Activated CD4-positive, alpha-beta T cell treated with anti-CD3 and anti-CD28 coated beads for 4 hours (primary cell): ENCODE measurements at places on chromosomes 5 and 9.

DNA sequence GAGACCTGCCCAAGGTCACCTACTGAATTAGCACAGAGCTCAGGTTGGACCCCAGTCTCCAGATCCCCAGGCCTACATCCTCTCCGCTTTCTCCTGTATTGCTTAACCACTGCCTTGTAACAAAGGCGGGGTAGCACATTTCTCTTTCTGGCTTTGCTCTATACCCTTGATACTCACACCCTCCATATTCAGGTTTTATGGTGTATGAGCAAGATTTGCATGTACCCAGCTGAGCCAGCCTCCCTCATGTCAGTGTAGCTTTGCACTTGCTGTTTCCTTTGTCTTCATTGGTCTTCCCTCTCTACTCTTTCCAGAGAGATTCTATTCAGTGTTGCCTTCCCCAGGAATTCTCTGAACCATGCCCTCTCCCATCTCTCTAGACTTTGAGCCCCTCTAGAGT lies 19.6 kb upstream of the ZCCHC7 start:
- no peak for DNase-seq

DNA sequence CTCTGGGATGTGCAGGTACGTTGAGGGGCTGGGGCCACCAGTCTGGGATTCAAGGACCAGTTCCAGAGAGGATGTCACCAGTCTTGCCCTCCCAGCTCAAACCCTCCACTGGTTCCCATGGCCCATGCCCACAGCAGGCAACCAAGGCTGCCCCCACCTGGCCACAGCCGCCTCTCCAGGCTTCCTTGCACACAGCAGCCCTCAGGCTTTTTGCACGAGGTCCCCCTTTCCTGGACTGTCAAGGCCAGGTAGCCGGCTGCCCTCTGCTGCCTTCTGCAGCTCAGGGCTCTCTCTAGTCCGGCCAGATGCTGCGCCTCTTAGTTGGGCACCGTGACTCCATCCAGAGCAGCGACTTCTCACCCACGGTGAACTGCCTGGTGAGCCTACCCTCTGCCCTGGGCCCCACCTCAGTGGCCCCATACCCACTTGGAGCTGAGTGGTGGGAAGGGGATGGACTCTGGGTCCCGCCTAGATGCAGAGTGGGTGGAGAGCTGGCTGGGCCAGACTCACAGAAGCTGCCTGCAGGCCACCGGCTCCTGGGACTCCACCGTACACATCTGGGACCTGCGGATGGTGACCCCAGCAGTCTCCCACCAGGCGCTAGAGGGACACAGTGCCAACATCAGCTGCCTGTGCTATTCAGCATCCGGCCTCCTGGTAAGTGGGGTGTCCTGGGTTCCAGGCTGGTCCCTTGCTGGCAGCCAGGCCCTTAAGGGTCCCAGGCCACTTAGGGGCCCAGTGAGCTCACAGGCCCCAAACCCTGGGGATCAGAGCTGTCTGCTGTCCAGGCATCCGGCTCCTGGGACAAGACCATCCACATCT lies 2.9 kb downstream of the WDR38 start:
- no peak for DNase-seq

- DNase-seq, result peak; percentile 5
Measured at GRCh38 chr5:99037668-99038067, 108.9 kb upstream of the CHD1 start.

DNA sequence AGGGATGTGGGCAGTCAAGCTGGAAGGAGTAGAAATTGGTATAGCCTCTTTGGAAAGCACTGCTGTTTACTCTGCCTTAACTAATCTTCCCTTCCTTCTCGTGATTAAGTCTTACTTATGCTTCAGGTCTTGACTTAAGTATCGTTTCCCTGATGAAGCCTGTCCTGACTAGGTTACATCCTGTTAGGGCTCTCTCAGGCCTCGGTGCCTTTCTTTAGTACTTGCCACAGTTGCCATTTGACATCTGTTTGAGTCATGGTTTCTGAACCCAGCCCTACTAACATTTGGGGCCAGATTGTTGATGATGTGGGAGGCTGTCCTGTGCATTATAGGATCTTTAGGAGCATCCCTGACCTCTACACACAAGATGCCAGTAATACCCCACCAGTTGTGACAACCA lies 94.4 kb downstream of the GAPVD1 start:
- DNase-seq, result no peak

DNA sequence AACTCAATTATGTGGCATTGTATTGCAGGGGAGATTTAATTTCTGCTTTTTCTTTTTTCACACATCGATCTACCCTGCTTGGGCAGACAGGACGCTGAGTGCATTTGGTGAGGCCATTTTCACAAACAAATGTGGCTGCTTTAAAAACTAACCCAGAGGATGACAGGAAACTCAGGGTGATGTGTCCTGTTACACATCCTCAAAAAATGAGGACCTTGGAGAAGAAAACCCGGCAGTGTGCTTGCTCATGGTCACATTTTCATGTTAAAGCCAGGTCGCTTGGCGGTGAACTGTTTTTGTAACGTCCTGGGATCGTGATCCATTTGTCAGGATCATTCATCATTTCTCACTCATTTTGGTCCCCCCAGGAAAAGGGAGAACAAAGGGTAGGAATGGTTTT lies 478.3 kb upstream of the ADAMTS16 start:
- no peak for DNase-seq

DNA sequence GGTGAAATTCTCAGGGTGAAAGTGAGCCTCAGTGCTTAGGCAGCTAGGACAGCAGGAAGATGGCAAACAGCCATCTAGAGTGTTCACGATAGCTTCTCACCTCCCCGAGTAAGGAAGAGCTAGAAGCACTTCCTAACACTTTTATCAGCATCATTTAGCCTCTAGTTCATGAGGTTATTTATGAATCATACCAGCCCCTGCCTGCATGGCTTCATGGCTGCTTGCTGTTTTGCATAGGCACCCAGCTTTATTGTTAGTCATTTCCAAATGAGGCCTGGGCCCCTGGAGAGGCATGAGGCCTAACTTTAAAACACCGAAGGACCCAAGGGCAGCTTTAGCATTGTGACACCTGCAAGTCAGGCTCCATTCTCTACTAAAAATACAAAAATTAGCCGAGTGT lies 134.9 kb upstream of the PANK3 start:
- no peak for DNase-seq

DNA sequence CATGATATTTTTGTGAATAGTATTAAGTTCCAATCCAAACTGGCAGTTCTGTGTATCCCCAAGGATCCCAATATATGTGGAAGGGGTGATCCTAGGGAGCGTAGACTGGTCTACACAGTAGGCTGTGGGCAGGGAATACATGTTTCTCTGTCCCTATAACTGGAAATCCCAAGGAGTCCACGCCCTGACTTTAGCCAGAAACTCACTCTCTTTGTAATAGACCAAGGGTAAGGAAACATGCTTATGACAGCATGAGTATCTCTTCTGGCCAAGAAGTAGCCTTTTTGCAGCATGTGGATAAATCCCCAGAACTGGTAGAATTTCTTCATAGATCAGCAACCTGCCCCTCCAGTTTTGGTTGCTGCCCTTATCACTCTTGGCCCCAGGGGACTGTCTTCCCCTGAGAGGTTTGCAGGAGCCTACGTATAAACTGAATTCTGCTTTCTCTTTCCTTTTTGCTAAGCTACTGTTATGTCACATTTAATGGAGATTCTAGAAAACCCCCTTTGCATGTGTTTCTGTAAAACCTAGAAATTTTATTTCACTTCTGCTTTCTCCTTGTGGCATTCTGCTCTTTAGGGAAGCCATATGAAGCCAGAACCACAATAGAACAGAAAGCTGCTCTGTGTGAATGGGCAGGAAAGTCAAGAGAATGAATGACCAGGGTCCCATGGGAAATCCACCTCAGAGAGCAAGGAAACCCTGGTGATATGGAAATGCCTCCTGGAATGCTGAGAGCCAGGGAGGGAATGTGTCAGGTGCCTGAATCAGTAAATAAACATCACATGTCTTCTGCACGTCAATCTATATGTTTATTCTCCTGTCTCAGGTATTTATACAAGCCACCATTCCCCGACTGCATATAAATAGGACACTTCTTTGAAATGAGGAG lies 3.5 kb downstream of the IFNA2 start:
- no peak for DNase-seq

DNA sequence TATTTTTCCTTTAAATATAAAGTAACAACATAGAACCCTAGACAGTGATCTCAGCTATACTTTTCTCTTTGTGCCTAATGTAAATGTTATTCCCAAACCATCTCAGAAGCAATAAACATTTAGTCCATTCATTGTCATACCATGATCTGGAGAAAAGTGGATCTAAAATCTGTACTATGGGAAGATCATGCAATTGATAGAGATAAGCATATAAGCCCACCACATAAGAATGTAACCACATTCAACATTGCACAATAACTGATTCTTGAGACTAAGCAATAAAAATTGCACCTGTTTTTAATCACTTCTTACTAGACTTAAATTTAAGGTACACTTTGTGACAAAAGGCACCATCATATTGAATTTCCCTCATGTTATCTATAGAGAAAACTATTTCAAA lies 1403.0 kb upstream of the C9orf72 start:
- DNase-seq, result no peak

DNA sequence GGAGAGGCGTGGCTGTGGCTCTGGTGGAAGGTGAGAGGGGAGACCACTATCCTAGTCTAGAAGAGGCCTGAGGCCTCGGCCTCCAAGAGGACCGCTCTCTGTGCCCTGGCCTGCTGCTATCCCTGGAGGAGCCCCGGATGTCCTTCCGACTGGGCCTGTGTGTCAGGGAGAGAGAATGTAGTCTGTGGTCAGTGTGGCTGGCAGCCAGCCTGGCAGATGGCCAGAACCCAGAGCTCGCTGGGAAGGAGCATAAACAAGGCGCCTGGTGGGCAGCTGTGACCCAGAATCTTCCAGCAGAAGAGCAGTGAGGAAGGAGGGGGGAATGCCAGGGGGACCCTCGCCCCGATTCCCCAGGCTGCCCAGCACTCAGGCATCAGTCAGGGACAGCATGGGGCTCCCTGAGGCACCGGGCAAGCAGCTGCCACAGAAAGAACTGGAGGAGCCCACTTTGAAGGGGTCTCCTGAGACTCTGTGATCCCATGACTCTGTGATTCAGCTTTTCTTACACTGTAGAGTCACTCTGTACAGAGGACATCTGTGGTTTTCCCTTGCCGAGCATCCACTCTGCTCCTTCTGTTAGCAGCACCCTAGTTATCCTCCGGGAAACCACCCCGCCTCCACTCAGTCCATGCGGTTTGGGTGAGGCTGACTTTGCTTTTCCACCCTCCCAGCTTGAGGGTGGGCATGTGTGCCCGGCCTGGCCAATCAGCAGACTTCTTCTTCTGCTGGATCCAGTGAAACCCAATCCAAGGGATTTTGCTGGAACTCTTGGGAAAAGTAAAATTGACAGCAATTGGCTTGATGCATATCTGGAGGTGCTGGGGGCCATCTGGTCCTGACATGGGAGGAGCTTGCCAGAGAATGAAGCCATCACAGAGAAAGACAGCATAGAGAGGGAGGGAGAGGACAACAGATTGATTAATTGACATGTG lies 46.2 kb upstream of the PWWP2A start:
- no peak for DNase-seq

GRCh38 chr9:127905004-127905728 lies 5.8 kb upstream of the ST6GALNAC6 start:
- DNase-seq, result peak; percentile 60

DNA sequence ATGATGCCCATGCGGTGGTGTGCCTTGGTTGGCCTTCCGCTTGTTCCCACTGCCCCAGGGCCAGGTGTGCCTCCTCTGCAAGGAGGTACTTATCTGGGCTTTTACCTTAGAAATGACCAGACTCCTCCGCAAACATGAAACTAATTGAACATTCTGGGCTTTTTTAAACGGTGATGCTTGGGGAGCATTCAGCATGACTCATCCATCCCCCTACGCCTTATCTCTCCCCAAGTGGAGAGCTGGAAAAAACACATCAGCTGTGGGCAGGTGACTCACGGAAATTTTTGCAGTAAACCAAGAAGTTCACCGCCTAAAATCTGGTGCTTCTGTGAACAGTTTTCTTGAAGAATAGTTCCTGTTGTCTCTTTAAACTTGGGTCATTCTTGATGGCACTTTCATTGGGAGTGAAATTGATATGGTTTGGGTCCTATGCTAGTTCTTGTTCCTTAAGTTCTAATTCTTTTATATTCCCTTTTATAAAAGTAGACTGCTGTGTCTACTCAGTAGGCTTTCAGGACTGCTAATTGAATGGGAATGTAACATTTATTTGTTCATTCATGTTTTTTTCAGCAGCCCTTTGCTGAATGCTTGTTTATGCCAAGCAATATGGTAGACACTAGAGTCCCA lies 39.6 kb downstream of the SFXN1 start:
- DNase-seq, result peak; percentile 80

GRCh38 chr5:121918238-121918637 lies 43.5 kb upstream of the SRFBP1 start:
- DNase-seq, result no peak

- DNase-seq, result no peak
Measured at GRCh38 chr9:82457891-82458290, 469.3 kb downstream of the SPATA31D1 start.

GRCh38 chr5:91514400-91514799 lies 131.3 kb upstream of the ARRDC3 start:
- DNase-seq, result no peak

GRCh38 chr5:432201-432927 lies 10.6 kb upstream of the EXOC3 start:
- DNase-seq, result no peak

DNA sequence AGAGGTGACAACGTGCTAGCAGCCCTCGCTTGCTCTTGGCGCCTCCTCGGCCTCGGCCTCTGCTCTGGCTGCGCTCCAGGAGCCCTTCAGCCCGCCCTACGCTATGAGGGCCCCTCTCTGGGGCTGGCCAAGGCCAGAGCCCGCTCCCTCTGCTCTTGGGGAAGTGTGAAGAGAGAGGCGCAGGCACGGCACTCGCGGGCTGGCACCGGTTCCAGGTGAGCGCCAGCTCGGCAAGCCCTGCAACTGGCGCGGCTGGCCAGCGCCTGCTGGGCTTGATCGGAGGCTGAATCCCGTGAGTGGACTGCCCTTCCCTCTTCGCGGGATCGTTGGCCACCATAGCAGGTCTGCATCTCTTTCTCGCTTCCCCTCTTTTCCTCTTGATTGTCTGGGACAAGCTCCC lies 298.0 kb upstream of the PTPRD start:
- DNase-seq, result no peak

DNA sequence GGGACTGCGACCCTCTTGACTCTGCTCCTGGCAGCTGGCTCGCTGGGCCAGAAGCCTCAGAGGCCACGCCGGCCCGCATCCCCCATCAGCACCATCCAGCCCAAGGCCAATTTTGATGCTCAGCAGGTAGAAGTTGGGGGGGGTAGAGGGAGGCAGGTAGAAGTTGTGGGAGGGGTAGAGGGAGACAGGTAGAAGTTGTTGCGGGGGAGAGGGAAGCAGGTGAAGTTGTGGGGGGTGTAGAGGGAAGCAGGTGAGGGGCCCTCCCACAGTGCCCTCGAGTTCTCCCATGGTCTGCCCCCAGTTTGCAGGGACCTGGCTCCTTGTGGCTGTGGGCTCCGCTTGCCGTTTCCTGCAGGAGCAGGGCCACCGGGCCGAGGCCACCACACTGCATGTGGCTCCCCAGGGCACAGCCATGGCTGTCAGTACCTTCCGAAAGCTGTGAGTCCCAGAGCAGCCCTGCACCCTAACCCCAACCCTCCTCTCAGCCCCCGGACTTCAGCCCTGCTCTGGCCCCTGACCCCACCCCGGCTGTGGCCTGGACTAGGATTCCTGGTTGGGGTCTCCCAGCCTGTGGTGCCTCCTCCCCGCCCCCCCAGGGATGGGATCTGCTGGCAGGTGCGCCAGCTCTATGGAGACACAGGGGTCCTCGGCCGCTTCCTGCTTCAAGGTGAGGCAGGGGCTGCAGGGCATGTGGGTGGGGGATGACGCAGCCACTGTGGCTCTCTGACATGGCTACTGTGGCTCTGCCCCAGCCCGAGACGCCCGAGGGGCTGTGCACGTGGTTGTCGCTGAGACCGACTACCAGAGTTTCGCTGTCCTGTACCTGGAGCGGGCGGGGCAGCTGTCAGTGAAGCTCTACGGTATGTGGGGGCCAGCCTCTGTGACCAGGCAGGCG lies 537 bp downstream of the C8G start:
- no peak for DNase-seq
